Lung (tissue), 17 donors: ENCODE measurements at places on chromosomes 16 and 17. TPM values are rescaled to one million over a fixed set of nuclear protein-coding genes. Genes with fewer than 3 reads are reported as not detected.

CDR2 gene
- 27.0 TPM for total RNA-seq

- no peak overlapping the region for H3K4me3 ChIP-seq
- no peaks in the 10 kb centered on the region for H3K27me3 ChIP-seq
- peaks cover 27% of the 10 kb centered on the region for H3K4me1 ChIP-seq
- no peak for DNase-seq
- H3K27ac ChIP-seq, result no peak overlapping the region
These were observed 59.2 kb downstream of the ANKRD11 start for GRCh38 chr16:89431158-89431584.

GRCh38 chr17:19796457-19796856 lies 48.4 kb upstream of the ALDH3A1 start:
- H3K27ac ChIP-seq, result no peak overlapping the region
- no peak overlapping the region for H3K4me3 ChIP-seq
- peaks cover 71% of the 10 kb centered on the region for H3K36me3 ChIP-seq
- no peaks in the 10 kb centered on the region for H3K27me3 ChIP-seq

- no peak overlapping the region for H3K4me3 ChIP-seq
- H3K27ac ChIP-seq, result no peak overlapping the region
- no peaks in the 10 kb centered on the region for H3K4me1 ChIP-seq
- no peaks in the 10 kb centered on the region for H3K36me3 ChIP-seq
These were observed 21.5 kb upstream of the RABEP1 start for GRCh38 chr17:5260542-5260941.

DNA sequence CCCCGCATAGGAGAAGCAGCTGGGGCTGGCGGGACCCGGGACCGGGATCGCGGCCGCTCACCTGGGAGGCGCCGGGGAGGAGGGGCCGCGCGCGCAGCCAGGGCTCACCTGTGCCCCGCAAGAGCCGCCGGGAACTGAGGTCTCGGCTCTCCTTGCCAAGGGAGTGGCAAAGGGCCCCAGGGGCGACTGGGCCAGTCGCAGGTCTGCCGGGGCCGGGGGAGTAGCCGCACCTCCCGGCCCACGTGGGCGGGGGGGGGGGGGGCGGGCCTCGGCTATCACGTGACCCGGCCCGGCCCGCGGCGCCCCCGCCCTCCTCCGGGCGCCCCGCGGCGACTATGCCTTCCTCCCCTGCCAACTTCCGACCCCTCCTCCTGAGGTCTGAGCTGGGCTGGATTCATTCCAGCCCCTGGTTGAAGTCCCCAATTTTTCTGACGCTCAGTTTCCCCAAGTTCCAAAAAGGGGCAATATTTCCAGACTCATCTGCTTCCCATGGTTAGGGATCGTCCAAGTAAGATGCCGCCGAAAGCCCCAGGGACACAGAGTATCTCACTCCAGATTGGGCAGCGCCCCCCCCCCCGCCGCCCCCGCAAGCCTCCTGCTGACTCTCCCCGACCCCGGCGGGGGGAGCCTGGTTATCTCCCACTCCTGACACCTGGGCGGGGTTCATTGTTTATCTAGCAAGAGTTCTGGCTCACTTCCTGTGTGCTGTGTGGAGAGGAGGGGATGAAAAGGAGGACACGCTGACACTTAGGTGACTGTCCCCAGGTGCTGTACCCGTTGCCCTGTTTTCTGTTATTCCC lies at the start of gene TMC6:
Gene TMC6 (minus strand): TSS at position 205 of the 800 bp plus-strand sequence. CDS start 1,923 bp downstream, outside the sequence.
- H3K27ac ChIP-seq, result peak within 1 kb of the TSS; percentile 89
- peak; percentile 69 for DNase-seq
- H3K36me3 ChIP-seq, result no peaks in the 10 kb centered on the region
- peaks cover 3% of the 10 kb centered on the region for H3K27me3 ChIP-seq
